Stimulated activated CD8-positive, alpha-beta memory T cell treated with anti-CD3 and anti-CD28 coated beads, Interleukin-2, amount 100 ng/mL, for 1 hour (primary cell): ENCODE measurements at places on chromosomes 1 and 21.

DNA sequence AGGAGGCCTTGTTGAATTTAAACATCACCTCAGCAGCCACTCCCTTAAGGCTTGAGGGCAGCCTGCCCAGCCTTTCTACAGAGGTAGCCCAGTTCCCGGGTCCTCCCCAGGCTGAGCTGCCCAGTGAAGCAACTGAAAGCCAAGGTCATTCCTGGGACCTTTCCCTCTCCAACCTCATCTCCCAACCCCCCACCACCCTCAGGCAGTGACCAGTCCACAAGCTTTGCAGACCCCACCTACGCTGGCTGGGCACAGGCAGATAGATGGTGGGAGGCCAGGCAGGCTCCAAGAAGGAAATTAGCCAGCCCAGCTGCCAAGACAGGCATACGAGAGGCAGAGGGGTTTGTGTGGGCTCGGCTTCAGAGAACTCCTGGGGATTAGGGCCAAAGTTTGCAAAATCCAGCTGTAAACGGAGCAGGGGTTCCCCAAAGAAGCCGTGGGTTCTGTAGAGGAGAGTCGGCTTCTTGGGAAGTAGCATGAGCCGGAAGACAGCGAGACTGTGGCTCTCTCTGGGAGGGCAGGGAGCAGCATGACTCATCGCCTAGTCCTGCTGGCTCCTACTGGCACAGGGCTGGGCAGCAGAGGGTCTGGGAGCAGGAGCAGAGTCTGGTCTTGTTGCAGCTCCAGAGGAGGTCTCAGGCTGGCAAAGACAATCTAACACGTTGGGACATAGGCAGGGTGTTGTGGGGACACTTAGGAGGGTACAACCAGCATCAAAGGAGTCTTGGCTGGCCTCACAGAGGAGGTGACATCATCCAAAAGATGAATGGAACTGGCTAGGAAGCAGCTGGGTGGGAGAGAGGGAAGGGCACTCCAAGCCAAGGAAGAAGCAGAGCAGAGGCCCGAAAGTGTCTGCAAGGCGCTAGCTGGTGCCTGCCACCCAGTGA lies 2.8 kb upstream of the ZC3H12A start:
- DNase-seq: no peak

- no peak for DNase-seq
Observed at GRCh38 chr1:65688848-65689247, 103.8 kb upstream of the PDE4B start.

GRCh38 chr21:45558044-45558721 lies 15.9 kb upstream of the SLC19A1 start:
- no peak for DNase-seq

- no peak for DNase-seq
Observed at GRCh38 chr21:26748066-26748465, 97.1 kb downstream of the ADAMTS1 start.

- no peak for DNase-seq
Observed at GRCh38 chr1:201456499-201457309, 12.3 kb downstream of the PHLDA3 start.

- no peak for DNase-seq
Observed at GRCh38 chr1:208525417-208525816, 281.2 kb upstream of the PLXNA2 start.

- DNase-seq: no peak
Observed at GRCh38 chr1:15835205-15835740, 12.2 kb upstream of the SPEN start.

DNA sequence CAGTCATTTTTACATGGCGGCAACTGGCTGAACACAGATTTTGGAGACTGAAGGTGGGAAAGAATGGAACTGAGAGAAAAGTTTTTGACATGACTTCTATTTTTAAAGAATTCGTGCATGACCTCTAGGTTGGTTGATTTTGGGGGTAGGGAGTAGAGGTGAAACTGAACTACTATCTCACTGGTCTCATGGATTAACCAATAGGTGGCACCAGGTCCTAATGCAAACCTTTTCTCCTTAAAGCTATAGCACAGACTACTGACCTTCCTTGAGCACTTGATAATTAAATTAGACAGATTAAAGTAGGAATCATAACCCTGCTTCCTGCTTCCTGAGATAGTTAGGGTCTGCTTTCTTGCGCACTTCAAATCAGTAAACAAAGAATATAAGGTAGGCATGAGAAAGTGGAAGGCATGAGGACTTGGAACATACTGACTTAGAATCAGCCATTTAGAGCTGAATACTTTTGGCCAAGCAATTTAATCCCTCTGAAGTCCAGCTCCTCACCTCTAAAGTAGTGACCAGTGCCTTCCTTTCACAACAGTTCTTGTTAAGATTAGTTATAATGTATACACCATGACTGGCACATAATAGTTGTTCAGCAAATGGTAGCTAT lies 206.0 kb downstream of the CENPF start:
- DNase-seq: no peak

DNA sequence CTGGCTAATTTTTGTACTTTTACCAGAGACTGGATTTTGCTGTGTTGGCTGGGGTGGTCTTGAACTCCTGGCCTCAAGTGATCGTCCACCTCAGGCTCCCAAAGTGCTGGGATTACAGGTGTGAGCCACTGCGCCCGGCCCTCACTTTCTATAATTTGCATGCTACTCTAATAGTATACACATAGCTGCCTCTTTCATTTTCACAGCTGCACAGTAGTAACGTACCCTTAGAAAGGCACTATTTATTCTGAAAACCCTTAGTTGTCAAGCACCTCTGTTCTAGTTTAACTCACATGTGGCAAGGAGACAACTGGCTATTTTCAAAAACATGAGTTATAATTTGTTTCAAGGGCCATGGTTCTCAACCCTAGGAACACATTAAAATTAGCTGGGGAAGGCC lies 17.2 kb downstream of the TPM3 start:
- DNase-seq: no peak

GRCh38 chr1:188140958-188141357 lies 1312.2 kb downstream of the PLA2G4A start:
- DNase-seq: no peak

GRCh38 chr1:198970916-198971315 lies 332.1 kb downstream of the PTPRC start:
- no peak for DNase-seq

- DNase-seq: no peak
Observed at GRCh38 chr1:194952171-194952570, 1656.1 kb downstream of the KCNT2 start.

- no peak for DNase-seq
Observed at GRCh38 chr21:28602546-28602945, 390.1 kb downstream of the LTN1 start.

- no peak for DNase-seq
Observed at GRCh38 chr1:95371666-95372282, 137.8 kb downstream of the RWDD3 start.

GRCh38 chr21:34936371-34936789 lies 112.7 kb downstream of the RUNX1 start:
- DNase-seq: no peak

- DNase-seq: no peak
Observed at GRCh38 chr1:118944546-118944945, 43.6 kb downstream of the TBX15 start.

DNA sequence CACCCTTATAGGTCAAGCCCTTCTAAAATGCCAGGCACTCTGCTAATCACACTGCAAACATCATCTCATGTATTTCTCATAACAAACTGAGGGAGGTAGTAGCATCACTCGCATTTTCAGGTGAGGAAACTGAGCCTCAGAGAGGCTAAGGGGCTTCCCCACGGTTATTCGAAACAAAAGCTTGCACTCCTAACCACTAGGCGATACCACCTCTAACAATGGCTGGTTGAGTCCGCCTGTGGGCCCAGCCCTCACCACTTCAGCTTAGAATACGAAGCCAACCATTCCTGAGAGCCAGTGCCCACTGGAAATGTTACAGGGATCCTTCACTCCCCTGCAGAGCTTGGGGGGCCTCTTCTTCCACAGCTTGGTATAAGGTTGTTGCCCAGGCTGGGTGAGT lies 65.3 kb upstream of the TENT5C start:
- no peak for DNase-seq

- DNase-seq: no peak
Observed at GRCh38 chr1:18182398-18183160, 75.0 kb downstream of the IGSF21 start.

GRCh38 chr1:150999051-150999674 lies 7.5 kb downstream of the MINDY1 start:
- DNase-seq: no peak

GRCh38 chr1:180912801-180913565 lies at the start of gene KIAA1614:
TSS of gene KIAA1614 (plus strand) at chr1:180912897. CDS start at chr1:180913244, 347 bp downstream.
- no peak for DNase-seq

DNA sequence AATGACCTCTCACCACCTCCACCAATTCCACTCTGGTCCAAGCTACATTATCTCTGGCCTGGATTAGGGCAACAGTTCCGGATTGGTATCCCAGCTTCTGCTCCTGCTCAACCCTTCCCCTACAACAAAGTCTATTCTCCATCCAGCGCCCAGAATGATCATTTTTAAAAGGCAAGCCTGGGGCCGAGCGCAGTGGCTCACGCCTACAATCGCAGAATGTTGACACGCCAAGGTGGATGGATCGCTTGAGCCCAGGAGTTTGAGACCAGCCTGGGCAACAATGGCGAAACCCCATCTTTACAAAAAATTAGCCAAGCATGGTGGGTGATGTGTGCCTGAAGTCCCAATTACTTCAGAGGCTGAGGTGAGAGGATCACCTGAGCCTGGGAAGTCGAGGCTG lies 2.2 kb downstream of the LYST start:
- DNase-seq: no peak

DNA sequence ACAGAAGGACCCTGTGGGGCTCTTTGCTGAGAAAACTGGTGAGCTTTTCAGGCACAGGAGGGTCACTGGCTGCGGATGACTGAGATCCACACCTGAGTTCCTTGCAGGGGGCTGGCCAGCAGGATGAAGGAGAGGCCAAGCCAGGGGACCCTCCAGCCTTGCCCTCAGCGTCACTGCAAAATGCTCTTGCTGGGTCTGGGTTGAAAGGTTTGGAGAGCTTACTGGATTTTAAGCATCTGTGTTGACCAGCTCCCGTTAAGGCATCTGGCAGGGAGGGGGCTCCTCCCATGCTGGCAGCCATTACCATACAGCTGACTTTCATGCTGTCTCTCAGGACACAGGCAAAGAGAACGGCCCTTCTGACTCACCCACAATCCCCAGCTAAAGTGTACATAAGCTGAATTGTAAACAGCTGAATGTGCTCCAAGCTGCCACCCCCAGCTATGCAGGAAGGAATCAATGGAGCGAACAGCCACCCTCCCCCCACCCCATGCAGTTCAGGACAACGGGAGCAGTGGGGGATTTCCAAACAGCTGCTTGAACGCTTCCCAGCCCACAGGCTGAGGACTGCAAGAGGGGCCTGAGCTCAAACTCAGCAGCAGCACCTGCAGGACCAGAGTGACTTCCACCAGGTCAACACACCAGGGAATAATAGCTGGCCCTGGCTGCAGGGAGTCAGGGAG lies 21.3 kb upstream of the A3GALT2 start:
- no peak for DNase-seq

DNA sequence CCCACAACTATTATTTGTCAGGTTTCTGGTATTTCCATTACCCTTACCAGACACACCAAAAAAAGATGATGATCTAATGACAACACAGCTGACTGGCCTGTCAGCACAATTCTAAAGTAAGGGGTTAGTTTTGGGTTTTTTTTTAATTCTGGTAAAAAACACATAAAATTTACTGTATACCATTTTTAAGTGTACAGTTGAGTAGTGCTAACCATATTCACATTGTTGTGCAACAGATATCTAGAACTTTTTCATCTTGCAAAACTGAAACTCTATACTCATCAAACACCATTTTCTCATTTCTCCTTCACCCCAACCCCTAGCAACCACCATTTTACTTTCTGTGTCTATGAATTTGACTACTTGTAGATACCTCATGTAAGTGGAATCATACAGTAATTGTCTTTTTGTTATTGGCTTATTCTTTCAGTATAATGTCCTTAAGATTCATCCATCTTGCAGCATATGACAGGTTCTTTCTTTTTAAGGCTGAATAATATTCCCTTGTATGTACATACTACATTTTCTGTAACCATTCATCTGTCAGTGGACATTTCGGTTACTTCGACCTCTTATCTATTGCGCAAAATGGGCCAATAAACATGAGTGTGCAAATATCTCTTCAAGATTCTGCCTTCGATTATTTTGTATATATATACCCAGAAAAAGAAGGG lies 29.8 kb downstream of the ARNT start:
- no peak for DNase-seq

DNA sequence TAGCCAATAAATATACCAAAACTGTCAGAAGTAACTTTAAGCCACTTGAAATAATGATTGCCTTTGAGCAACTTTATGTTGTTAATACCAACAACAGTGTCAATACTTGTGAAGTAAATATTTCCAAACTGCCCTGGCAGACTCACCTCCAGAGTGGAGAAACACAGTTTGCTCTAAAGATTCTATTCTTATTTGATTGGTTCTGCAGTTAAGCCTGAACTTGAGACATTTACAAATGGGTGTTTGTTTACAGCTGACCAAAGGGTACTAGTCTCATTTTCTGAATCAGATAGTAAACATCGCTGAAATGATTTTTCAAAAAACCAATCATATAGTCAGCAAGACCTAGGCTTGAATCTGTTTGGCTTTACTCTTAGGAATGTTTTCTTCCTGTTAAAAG lies 1.3 kb upstream of the MYOC start:
- no peak for DNase-seq

- DNase-seq: no peak
Observed at GRCh38 chr1:246450611-246451251, 56.3 kb downstream of the SMYD3 start.

DNA sequence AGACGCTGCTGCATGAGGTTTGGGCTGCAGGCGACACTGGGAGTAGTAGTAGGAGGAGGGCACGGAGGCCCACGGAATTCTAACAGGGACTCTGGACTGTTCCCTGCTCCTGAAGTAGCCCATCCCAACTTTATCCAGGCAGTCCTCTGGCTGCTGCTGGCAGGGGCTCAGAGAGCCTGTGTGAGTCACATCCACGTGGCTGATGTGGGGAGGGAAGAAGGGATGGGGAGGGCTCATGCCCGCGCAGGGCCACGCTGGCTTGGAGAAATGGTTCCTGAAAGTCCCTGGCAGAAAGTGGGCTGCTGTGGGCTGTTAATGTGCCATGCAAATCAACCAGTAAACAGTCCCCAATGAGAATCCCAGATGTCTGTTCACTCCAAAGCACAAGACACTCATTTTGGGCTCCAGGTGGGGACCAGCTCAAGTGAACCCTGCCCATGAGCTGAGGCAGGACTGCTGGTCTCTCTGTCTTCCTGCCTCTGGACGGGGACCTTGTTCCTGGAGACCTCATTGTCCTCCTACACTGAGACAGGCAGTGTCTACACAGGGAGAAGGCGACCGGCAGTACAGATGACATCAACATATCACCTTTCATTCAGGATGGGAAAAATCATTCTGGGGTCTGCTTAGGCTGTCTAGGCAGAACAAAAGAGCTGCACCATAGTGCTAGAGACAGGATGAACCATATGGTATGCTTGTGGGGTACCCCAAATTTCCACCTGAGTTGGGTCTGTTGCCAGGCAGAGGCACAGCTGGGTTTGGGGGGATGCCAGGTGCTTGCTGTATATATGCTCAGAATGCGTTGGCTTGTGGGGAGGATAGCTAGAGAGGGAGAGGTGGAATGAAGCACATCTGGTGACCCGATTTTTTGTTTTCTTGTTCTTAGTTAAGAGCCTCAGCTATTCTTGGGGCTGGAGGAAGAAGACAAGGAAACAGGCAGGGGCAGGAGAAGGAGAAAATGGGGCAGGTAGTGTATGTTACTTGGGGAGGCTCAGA lies 57.9 kb upstream of the FMOD start:
- no peak for DNase-seq
